ENCODE measurements at places on chromosomes 5 and 9.

DNA sequence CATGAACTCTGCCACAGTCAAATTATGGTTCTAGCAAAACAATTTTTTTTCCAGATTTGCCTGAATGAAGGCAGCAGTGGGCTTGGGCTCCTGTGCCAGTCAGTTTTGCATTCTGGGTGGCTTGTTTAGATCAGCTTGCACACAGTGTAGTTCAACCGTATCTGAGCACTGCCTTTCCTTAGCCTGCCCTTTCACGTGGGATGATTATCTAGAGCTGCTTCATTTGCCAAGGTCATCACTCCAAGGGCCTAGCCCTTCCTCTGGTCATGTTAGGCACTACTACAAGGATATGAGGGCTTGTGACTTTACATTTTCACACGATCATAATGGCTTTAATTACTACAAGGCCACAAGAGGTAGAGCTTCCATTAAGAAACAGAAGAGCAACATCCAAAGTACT is 150.6 kb upstream of the EFNA5 start:
- no peak for DNase-seq

DNA sequence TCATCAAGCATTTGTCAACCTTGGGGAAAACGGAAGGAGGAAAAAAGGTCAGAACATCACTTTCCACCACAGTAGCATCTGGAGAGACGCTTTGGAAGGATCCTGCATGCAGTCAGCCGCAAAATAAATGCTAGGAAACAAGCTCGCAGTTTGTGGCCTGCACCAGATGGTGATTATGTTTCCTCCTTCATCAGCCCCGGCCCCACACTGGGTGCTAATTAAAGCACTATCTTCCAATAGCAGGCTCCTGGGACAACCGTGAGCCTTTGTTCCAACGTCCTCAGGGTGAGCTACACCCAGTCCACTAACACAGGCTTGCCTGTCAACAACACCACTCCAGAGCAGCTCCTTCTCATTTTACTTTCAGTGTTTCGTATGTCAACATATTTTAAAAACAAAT is 64.0 kb downstream of the RNF130 start:
- no peak for DNase-seq

- DNase-seq = no peak
Observed at GRCh38 chr9:25427898-25428297, 250.3 kb downstream of the TUSC1 start.

- DNase-seq = no peak
Observed at GRCh38 chr9:88777498-88778312, 213.6 kb upstream of the S1PR3 start.

- DNase-seq = no peak
Observed at GRCh38 chr5:56440871-56441740, 208.0 kb upstream of the ANKRD55 start.

All from stimulated activated CD4-positive, alpha-beta T cell treated with anti-CD3 and anti-CD28 coated beads, Interleukin-4, amount 100 ng/mL, for 1 hour (primary cell).